ENCODE measurements at places on chromosomes 7 and 10.

DNA sequence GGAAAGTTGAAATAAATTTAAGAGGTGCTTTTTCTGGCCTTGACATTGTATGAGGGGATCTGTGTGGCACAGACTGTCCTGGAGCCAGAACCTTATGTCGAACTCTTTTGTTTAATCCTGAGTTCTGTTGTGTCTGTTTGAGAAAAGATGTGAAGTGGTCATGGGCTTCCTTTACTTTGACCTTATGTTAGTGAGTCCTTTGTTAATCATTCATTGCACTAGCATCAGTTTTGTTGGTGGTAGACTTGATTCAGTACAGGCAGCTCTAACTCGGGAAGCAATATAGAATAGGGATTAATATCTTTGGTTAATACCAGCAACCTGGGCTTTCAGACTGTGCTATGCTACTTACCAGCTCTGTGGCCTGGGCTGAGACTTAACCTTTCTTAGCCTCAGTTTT is 123.9 kb upstream of the FZD1 start:
- no peak for DNase-seq

GRCh38 chr10:119227825-119228224 is 20.5 kb downstream of the GRK5 start:
- DNase-seq, result no peak

DNA sequence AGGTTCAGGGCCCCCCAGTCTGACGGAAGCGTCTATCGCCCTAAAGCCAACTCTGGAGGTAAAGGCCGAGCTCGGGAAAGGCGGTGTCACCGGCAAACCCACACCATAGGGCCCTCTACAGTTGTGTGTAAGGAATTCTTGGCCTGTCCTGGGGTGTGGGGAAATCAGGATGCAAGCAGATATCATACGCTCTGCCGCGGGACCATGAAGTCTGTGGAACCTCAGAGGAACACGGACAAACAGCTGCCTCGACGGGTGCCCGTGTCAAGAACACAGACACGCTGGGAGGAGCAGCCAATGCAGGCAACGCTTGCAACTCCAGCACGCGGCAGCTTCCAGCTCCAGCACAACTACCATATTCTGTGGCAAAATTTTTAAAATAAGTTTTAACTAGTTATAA is 157.9 kb downstream of the DIP2C start:
- no peak for DNase-seq

- peak; percentile 66 for DNase-seq
These were observed 127.6 kb upstream of the RHOBTB1 start for GRCh38 chr10:61071580-61071979.

DNA sequence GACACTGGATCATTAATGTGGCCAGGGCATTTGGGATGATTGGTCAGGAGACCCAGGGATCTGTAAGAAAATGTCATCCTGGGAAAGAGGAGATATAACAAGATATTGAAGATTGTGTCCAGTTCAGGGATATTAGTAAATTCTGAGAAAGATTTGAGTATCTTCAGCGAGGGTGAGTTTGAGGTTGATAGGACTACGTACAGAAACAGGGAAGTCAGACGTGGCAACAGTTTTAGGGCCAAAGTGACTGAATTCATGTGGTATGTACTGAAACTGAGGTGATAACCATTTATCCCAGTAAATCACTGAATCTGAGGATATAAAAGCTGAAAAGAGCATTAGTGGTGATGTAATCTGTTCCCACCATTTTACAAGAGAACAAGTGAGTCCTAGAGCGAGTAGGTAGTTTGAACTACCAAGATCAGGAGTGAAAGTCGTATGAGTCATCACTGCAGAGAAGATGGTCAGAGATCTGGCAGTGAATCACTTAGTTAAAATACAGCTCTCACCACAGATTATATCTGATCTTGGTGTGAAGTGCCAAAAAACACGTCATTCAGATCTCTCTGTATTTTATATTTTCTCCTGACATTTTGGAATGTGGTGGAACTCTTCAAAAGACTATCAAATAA is 220.5 kb downstream of the CDK14 start:
- peak; percentile 39 for DNase-seq

GRCh38 chr7:149369497-149369896 is 91.4 kb downstream of the ZNF777 start:
- DNase-seq, result peak; percentile 82

DNA sequence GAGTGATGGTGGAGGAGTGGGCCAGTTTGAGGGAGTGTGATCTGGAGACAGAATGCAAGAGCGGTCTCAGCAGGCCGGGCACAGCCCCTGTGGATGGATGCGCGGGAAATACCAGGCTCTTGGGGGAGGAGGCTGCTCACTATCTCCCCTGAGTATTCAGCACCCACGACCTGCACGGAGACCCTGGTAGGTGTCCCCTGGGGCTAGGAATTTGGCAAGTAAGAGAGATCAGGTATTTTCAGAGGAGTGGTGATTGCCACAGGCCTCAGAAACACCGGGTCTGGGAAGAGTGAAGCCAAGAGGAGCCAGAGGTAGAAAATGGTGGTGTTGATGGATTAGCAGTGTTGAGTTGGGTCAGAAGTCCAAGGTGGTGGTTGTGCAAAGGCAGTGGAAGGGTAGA is 426.3 kb downstream of the PAXIP1 start:
- no peak for DNase-seq

DNA sequence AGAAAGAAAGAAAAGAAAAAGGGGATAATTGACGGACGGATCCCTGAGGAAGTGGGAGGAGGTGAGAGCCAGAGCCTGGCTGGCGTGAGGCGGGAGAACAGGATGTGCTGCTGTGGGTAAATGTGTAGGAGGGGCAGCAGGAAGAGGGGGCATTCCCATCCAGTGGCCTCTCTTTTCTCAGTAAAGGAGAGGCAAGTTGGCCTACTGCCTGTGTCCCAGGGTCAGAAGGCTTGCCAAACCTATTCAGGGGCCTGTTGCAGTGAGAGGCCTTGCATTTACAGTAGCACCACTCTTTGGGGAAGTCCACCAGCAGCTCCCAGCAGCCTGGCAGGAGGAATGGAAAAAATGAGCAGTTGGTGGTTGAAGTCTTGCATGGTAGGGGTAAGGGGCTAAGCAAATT is 26.6 kb upstream of the ASCC1 start:
- DNase-seq, result no peak

DNA sequence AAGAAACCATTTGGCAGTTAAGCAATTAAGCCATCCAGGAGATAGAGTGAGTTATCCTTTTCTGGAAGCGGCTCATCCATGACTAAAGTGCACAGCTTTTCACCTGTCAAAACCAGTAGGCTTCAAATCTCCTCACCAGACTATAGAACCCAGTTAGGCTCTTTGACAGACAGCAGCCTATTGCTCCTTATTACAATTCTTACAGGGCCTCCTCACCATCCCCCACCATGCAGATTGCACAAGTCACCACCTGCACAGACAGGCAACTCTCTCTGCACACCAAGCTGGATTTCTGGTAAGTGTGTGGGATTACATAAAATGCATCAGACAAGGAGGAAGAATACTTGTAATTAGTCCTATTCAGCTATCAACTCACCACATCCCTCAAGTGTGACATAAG is 301.6 kb downstream of the SNX13 start:
- DNase-seq, result peak; percentile 19

- DNase-seq, result no peak
These were observed 187.1 kb downstream of the DNAJB6 start for GRCh38 chr7:157523766-157524421.

GRCh38 chr10:130160775-130161174 is 24.6 kb downstream of the GLRX3 start:
- DNase-seq, result no peak

DNA sequence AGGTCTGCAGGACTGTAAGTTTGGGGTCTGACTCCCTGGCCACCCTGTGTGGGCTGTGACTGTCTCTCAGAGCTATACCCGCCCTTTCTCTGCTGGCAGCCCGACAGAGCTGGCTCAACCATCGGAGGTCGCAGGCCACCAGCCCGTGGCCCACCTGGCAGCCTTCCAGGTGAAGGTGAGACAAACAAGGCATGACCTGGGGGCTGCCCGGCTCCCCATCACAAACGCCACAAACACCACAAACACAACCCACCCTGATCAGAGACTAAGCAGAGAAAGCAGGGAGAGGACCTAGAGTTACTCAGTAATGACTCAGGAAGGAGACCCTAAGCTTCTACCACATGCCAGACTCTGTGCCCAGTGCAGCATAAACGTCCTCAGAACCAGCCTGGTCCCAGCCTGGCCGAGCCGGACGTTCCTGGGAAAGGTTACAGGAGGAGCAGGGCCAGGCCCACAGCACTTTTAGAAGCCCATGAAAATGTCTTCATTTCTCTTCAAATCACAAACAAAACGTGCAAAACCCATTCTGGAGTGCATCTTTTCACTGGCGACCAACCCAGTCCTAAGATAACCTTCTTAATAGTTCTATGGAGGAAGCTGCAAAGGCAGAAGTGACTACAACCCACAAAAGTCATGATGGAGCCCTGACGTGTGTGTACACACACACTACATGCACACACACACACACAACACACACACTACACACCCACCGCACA is 66.8 kb downstream of the MKI67 start:
- no peak for DNase-seq

GRCh38 chr7:81051811-81052413 is 133.1 kb upstream of the SEMA3C start:
- no peak for DNase-seq

- no peak for DNase-seq
These were observed 22.6 kb downstream of the AKR1C4 start for GRCh38 chr10:5219262-5219661.
